ENCODE measurements at places on chromosomes 11 and 22.

GRCh38 chr22:48404801-48405447 lies 1422.7 kb downstream of the BRD1 start:
- no peak overlapping the region for H3K4me3 ChIP-seq
- no peak overlapping the region for H3K27ac ChIP-seq
- no peak for DNase-seq
- peaks cover 9% of the 10 kb centered on the region for H3K27me3 ChIP-seq
- no peaks in the 10 kb centered on the region for H3K4me1 ChIP-seq

GRCh38 chr11:5317292-5317691 lies 6.8 kb downstream of the OR51B2 start:
- H3K4me3 ChIP-seq: no peak overlapping the region
- H3K36me3 ChIP-seq: no peaks in the 10 kb centered on the region
- H3K27me3 ChIP-seq: no peaks in the 10 kb centered on the region
- no peak overlapping the region for H3K27ac ChIP-seq

- no peak overlapping the region for H3K27ac ChIP-seq
- DNase-seq: no peak
- H3K4me3 ChIP-seq: no peak overlapping the region
- no peaks in the 10 kb centered on the region for H3K36me3 ChIP-seq
These were observed 99.9 kb upstream of the CD44 start for GRCh38 chr11:35039076-35039475.

DNA sequence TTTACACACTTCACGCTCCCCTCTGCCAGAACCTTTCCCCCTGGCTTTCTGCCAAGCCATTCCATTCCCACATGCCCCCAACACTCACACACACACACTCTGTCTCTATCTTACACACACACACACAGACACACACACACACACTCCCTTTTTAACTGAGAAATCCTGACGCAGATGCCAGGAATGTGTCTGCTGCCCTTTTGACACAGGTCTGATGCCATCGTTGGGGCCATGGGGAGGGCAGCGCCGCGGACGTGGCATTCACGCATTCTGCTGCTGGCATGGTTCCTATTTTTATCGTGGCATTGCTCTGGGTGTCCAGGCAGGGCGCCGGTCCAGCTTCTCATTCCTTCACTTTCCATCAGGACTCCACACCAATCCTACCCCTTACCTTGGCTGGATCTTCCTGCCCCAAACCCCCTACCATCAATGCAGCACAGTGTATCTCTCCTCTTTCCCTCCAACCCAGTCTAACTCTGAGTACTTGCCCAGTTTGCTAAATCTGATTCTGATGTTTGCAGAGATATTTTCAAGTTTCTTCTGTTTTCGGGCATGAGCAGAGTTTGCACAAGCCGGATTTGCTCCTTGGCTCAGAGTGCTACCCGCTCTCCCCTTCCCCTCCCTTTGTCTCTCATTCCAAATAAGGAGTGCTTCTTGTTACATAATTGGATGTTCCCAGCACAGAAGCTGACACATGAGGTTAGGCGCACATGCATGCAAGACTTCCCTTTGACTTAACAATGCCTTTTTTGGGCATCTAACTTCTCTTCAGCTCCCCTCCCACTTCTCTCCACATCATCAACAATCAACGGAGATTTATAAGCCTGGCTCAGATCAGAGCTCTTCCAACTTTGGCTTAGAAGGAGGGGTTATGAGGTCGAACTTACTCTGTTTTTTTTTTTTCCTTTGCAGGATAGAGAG lies 18.8 kb downstream of the SNX19 start:
- no peaks in the 10 kb centered on the region for H3K27me3 ChIP-seq
- no peak for DNase-seq
- peaks cover 11% of the 10 kb centered on the region for H3K4me1 ChIP-seq
- no peak overlapping the region for H3K4me3 ChIP-seq
